Mesenchymal stem cell (in vitro differentiated cells and primary cell): ENCODE measurements at places on chromosomes 3 and 15.
A peak's percentile ranks its signal among the peaks of the same experiment; 100 is the strongest.

DNA sequence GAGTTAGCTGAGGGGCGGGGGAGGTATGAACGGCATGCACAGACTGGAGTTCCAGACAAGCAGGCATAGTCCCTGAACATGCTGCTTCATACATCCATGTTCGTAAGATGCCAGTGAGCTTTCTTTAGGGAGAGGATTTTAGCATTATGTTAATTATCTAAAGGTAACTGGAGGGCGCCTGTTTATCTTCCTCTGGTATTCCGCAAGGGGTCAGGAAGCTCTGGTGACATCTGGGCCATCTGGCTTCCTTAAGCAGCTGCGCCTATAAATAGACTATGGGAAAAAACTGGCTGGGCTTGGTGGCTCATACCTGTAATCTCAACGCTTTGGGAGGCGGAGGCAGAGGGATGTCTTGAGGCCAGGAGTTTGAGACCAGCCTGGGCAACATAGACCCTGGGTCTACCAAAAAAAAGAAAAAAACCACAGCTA, 1.5 kb upstream of the FBXO22 start:
- peak; percentile 87 for DNase-seq

- DNase-seq: no peak
Observed at GRCh38 chr15:62147149-62147548, 17.9 kb downstream of the C2CD4B start.

GRCh38 chr3:189342811-189343210, 171.0 kb downstream of the TPRG1 start:
- no peak for DNase-seq

GRCh38 chr3:89198591-89198990, 91.2 kb downstream of the EPHA3 start:
- no peak for DNase-seq

DNA sequence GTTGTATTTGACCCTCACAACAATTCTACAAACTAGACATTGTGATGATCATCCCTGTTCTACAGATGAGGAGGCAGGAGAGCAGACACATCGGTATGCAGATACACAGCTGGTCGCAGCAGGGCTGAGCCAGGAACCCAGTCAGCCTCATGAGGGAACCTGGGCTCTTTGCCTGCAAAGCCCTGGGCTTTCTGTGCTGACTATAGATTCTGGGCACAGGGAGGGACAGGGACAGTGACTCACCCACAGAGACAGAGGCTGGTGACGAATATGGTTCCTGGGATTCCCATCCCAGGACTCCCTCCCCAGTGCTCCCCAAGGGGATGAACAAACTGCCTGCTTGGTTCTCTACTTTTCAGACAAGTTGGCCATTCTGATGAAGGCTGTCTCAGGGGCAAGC, 3.8 kb upstream of the CAMP start:
- DNase-seq: no peak

- no peak for DNase-seq
Observed at GRCh38 chr15:65623103-65623502, 1.4 kb downstream of the SLC24A1 start.

- no peak for DNase-seq
Observed at GRCh38 chr3:176820764-176821163, 376.5 kb downstream of the TBL1XR1 start.

GRCh38 chr3:10706156-10706739, 109.8 kb upstream of the SLC6A11 start:
- no peak for DNase-seq

DNA sequence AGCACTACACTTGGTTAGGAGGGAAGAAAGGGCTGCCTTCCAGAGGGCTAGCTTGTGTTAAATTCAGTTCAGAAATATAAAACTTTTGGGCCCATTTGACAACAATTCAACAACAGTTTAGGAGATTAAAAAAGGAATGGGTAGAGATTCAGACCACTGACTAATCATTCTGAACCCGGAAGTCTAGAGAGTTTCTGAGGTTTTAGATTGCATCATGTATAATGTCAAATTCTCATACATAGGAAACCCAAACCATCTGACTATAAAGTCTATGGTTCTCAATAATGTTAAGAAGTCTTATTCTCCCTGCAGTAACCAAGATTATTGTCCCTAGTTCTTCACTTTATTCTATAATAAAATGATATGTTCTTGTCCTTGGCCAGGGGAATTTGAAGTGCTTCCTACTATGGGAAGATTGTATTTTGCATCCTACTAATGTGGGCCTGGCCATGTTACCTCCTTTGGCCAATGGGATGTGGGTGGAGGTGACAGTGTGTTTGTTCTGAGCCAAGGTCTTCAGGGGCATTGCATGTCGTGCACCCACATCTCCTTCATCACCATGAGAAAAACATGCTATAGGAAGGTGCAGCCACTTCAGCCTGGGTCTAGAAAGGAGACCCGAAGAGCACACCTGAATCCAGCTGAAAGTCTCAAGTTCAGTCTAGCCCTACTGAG, 66.4 kb upstream of the CCNL1 start:
- no peak for DNase-seq

GRCh38 chr3:132228923-132229322, 88.3 kb upstream of the ACP3 start:
- DNase-seq: peak; percentile 18

- DNase-seq: no peak
Observed at GRCh38 chr15:38028869-38029268, 94.4 kb downstream of the TMCO5A start.

DNA sequence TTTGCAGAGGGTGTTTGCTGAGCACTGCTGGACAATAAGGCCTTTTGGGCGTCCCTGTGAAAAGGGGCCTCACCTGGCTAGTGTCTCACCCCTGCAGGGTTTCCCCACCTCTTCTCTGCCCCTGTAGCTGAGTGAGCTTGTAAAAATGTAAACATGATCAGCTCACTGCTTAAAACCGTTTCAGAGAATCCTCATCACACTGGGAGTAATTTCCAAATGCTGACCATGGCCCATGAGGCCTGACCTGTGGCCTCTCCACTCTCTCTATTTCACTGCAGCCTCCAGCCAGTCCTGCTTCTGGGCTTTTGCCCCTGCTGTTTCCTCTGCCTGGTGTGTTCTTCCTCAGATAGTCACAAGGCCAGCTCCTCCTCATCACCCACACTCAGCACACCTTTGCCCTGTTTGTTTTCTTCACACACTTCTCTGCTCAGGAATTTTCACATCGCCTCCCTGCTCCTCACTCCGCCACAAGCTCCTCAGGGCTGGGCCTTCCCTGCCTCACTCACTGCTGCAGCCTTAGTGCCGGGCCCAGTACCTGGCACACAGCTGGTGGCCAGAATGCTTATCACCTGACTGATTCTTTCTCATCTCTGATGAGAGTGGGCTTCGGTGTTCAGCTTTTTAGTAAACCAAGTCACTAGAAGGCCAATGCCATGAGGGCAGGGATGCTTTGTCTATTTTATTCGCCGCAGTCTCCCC, 79.3 kb upstream of the SEC13 start:
- DNase-seq: no peak

DNA sequence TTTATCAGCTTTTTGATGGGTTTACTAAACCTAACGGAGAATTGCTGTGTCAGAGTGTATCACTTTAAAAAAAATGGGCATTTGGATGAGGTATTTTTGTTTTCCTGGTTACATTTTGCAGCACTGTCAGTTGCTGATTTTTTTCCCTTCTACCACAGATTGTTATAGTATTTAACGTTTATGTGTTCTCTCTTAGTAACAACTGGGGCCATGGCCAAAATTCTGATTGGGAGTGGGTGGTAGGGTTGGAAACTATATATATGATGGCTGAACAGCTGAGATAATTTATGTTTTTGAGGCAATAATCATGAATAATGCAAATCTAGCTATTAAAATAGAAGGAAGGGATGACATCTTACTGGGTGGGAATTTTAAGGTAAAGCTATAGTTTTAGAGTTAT, 229.4 kb upstream of the SUCLG2 start:
- DNase-seq: no peak

DNA sequence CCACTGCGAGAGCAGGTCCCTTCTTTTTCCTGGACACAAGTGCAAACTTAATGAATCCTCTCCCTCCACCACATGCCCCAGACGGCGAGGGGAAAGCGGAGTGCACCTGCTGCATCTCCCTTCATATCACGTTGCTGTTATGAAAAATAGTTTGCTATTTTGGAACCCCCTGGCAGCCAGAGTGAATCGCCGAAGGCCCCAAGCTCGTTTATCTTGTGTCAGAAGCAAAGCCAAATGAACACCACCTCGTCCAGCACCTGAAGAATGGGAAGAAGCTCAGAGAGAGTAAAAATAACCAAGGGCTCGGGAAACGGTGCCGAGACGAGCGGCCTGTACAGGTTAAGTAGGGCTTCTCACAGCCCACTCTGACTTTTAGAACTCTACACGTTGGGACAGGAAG, 394.6 kb upstream of the RORA start:
- DNase-seq: no peak

DNA sequence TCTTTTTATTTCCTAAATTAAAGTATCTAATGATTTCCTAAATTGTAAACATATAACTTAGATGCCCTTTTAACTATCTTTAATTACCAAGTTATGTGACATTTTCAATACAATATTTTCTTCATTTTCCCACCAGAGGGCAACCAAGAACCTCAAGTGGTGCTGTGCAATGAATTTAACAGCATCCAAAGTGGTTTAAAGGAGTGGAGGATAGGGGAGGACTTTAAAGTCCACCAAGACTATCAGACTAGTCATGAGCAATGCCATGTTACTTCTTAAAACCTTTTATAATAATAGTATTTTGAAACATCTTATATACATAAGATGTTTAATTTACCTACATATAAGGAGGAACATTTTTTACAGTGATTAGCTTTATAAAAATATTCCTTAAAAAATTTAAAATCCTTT, 74.4 kb downstream of the DLG1 start:
- peak; percentile 68 for DNase-seq

DNA sequence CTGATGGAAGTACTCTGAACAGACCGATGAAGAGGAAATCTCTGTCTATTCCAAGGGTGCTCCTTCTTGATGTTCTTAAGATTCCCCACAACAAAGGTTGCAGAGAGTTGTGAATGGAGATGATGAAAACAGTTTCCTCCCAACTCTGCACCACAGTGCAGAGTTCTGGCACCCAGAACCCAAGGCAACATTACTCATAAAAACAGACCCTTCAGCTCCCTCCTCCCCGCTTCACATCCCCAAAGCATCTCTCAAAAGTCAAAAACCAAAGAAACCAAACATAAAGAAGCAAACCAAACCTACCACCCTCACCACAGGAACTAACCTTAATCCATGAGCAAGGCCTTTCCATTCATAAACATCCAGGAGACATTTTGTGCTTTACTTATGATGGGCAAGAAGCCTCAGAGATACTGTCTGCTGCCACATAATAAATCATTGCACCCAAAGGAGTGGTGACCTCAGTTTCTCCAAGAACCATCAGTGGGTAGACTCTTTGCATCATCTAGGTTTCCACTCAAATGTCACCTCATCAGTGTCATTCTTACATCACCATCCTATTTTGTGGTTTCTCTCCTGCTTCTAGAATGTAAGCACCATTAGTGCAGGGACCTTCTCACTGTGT, 13.2 kb downstream of the PCOLCE2 start:
- DNase-seq: no peak

DNA sequence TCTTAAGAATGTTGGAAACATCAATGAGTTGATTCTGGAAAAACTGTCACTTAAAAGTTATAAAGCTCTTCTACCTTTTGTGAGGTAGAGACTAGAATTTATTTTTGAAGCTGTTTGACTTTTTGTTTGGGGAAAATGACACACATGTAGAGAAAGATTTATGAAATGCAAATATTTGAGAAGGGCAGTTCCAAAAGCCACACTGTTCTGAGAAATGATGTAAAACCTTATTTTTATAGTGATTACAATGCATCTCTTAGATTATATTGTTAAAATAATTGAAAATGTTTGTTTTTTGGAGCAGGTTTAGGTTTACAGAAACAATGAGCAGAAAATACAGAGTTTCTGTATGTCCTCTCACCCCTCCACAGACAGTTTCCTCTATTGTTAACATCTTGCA, 116.1 kb upstream of the CMC1 start:
- no peak for DNase-seq
